BE2C (cell line): ENCODE measurements at places on chromosomes 6 and 20.

- no peak for DNase-seq
Observed at GRCh38 chr20:19304886-19305415, 92.5 kb downstream of the SLC24A3 start.

DNA sequence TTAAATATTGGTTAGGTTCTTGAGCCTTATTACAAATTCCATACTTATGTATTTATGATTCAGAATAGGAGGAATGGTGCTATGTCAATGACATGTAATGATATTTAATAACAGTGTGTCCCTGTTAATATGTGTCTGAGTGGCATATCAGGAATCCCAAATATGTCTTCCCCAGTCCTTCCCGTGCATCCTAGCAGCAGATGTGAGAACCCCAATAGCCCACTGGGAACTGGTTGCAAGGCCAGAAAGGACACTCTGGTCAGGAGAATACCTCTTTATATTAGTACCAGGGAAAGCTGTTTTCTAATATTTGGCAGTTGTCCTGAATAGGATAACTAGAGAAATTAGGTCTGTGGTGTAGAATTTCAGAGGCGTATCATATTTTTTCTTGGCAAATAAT, 159.1 kb upstream of the PDE7B start:
- DNase-seq = no peak

DNA sequence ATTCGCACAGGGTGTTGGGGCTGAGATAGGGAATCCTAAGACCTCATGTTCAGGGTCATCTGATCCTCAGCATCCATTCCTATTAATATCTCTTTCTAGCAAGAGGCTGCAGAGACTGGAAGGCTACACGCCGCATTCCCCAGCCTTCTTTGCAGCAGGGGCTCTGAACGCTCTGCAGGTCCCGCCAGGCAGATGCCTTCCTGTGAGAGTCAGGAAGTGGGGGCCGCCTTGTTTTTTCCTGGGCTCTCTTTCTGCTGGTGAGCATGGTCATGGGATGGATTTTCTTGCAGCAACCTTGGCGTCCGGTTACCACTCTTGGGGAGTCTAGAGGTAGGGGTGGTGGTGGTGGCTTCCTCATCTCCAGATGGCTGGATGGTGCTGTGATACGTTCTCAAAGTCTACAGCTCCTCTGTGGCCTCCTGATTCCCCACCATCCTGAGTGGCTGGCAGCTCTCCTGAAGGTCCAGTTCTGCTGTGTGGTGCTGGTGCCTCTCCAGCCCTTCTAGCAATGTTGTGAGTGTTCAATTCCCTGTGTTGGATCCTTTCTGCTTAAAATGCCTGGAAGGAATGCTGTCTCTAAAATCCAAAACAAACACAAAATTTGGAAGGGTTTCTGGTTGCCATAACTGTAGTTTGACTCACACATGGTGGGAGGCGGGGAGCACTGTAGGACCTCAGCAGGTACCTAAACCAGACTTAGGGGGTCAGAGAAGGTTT, 111.9 kb downstream of the CEBPB start:
- no peak for DNase-seq

DNA sequence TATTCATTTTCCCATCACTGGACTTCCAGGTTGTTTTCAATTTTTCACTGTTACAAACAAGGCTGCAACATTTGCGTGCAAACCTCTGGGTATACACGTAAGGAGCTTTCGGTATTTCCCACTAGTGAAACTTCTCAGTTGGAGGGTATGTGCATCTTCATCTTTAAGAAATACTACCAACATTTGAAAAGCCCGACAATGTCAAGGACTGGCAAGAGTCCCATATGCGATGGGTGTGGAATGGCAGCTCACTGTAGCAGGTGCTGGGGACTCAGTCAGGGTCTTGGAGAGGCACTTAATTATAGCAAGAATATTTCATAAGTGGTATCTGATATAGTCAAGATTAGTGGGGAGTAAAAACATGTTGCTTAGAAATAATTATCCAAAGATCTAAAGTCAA, 8.9 kb upstream of the HLA-B start:
- no peak for DNase-seq

DNA sequence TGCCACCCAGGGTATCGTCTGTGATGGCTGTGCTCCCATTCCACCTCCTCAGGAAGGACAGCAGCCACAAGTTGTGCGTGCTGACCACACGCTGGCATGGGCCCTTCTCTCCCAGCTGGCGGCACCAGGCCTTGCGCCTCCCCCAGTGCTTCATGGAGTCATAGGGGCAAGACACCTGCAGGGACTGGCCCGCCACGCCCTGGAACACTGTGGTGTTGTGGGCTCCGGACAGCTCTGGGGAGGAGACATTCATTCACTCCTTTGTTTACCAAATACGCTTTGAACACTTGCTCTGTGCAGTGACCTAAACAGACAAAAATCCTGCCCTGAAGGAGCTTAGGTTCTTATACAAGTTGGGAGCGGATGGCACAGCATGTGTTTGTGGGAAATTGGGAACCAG, 1.5 kb downstream of the TREM2 start:
- no peak for DNase-seq

DNA sequence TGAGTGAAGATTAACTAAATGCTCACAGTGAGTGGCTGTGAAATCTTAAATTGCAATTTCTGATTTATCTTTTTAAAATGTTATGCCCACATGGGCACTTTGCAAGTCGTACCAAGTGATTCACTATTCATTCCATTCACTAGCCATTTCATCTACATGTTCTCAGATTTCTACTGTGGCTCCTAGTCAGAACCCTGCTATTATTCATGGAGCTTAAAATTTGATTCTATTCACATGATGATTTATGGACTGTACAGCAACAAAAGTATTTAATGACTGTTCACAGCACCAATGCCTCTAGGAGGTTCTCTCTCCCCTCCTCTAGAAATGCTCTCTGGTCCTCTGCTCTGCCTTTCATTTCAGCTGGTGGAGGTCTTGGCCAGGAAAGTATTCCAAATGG, 133.5 kb upstream of the MAP3K7 start:
- DNase-seq = no peak

DNA sequence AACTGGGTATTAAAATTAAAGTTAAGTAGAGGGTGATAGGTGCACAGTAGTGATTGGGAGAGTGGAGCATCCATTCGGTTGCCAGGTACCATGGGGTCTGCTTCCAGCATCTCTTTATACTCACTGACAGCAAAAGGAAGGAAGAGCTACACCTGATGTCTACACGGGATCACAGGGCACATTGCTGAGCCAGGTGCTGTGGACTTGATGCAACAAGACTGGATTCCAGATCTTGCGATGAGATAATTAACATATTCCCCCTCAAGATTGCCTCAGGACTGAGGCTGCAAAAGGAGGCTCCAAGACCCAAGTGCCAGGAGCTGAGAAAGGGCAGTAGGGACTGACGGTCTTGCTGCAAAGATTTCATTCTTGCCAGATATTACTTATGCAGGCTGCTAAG, 72.6 kb downstream of the PXDC1 start:
- DNase-seq = no peak

- DNase-seq = peak; percentile 24
Observed at GRCh38 chr6:23446469-23446967, 679.5 kb upstream of the NRSN1 start.

DNA sequence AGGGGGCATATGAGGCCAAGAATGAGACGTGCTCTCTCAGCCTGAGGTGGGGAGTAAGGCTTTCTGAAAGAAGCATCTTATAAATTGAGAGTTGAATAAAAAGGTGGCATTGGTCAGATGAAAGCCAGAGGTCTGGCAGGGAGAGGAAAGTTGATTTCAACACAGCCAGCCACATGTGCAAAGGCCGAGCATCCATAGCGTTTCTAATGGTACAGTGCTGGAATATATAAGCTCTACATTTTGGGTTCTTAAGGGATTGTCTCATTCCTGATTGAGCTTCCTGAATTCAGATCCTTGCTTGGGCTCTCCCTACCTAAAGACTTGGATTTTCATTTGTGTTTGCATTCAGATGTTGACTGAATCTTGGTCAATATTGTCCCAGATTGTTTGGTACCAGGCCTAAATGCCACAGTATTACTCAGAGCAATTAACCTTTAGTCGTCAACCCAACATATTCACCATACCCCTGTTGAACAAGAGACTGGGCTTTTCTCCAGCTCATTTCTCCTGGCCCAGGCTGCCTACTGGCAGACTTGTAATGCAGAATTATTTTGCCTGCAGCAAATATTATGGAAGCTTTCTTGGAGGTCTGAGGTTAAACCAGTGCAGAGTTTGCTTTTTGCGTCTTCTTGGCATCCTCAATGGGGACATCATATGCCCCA, 14.5 kb upstream of the BCAS1 start:
- no peak for DNase-seq

DNA sequence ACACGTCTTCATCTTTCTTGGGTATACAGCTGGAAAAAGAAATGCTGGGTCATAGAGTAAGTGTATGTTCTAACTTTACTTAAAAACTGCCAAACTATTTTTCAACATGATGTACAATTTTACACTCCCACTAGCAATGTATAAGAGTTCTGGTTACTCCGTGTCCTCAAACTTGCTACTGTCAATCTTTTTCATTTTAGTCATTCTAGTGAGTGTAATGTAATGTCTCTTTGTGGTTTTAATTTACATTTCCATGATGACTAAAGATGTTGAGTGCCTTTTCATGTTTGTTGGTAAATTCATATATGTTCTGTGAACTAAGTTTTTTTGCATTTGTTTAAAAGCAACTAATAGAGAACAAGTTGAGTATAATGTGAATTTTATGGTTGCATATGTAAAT, 43.9 kb downstream of the ATG5 start:
- no peak for DNase-seq

DNA sequence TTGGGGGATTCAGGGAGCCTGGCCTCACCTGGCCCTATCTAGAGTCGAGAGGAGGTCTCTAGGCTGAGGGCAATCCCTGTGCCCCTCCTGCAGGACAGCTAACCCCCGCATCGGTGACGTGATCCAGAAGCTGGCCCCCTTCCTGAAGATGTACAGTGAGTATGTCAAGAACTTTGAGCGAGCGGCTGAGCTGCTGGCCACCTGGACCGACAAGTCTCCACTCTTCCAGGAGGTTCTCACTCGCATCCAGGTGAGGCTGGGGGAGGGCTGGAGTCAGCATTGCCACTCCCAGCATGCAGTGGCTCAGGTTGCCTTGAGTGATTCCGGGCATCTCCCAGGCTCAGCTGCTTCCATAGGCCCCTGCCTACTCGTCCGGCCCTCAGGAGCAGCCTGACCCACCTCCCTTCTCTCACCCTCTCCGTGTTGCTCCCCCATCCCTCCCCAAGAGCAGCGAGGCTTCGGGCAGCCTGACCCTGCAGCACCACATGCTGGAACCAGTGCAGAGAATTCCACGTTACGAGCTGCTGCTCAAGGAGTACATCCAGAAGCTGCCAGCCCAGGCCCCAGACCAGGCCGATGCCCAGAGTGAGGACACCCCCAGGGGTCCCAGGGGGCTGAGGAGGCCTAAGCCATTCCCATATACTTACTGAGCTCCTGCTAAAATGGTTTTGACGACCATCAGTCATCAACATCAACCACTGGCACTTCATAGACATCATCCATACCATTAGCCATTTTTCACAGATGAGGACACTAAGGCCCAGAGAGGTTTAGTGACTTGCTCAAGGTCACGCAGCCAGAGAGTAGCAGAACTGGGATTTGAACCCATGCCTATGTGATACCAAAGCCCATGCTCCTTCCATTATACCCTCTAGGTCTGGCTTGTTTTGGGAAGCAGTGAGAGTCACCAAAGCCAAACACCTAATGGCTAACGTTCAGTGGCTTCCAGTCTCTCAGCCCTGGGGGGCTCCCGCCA, 8.3 kb downstream of the FGD2 start:
- no peak for DNase-seq

GRCh38 chr20:57070296-57070695, 196.1 kb downstream of the BMP7 start:
- DNase-seq = no peak

GRCh38 chr6:158654960-158655489, 5.2 kb downstream of the SYTL3 start:
- no peak for DNase-seq

DNA sequence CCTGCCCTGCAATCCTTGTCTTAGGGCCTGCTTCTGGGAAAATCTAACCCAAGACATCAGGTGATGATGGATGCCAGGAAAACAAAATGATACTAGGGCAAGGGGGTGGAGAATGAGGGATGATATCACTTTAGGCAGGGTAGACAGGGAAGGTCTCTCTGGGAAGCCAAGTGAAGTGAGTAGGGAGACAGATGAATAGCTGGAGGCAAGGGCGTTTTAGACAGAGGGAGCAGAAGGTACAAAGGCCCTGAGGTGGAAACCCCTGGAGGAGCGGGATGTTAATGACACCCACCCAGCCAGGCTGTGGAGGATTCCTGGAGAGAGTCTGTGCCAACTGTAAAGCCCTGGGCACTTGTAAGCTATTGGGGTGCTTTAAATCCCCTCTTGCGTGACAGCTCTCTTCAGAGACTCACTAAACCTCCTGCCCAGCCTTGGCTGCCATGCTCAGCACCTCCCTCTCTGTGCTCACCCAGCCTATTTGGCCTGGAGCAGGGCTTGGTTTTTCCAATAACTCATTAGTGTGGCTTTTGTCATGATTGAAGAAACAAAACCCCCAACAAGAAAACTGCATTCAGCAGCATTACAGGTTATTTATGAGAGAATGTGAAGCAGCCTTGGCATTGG, 12.4 kb upstream of the MDGA1 start:
- DNase-seq = no peak

- DNase-seq = no peak
Observed at GRCh38 chr6:62146954-62147853, 138.8 kb downstream of the KHDRBS2 start.

DNA sequence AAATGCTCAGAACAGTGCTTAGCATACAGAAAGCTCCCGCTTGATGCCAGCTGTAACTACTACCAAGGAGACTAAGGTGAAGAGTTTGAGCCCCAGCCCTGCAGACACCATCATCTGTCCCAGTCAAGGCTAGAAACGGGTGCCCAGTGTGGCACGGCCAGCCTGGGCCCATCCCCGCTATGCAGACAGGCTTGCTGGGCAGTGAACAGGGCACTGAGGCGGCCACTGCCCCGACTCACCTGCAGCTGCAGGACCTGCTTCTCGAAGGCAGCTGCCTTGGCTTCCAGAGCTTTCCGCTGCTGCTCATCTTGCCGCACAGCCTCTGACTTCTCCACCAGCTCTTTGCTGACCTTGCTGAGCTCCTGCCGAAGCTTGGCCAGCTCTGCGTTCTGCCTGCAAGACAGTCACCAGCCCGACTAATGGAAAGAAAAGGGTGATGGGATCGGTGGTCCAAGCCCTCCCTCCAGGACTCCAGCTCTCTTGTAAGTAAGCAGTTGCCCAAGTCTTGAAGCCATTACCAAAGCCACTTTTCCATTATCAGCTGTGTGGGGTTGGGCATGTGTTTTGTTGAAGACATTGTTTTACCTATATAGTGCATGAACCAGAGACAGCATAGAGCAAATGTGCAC, 48.7 kb downstream of the RRBP1 start:
- DNase-seq = no peak
